Brain (organoid and tissue), 16 donors: ENCODE measurements at places on chromosomes 1 and 21. TPM values are rescaled to one million over a fixed set of nuclear protein-coding genes. Genes with fewer than 3 reads are reported as not detected.

ADGRL4 gene
- 5.6 TPM for polyA plus RNA-seq

LCE3D gene
- not detected for polyA plus RNA-seq

DNA sequence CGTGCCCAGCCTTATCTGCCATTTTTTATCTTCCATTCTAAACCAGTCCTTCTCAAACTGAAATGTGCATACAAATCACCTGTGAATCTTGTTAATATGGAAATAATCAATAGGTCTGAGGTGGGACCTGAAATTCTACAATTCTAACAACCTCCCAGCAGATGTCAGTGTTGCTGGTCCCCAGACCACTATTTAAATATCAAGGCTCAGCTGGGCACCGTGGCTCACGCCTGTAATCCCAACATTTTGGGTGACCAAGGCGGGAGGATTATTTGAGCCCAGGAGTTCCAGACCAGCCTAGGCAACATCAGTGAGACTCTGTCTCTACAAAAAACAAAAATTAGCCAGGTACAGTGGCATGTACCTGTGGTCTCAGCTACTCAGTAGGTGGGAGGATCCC lies 4.1 kb downstream of the UQCRHL start:
- peak; percentile 50 for DNase-seq

CAMTA1 gene
- polyA plus RNA-seq = 146 TPM

GRCh38 chr1:228446852-228447251 lies 30.2 kb upstream of the TRIM17 start:
- DNase-seq = no peak

GRCh38 chr1:201606623-201607022 lies 67.7 kb downstream of the NAV1 start:
- no peak for DNase-seq
